GM12878 (cell line): ENCODE measurements at places on chromosomes 5 and 9. TPM values are rescaled to one million over a fixed set of nuclear protein-coding genes. Genes with fewer than 3 reads are reported as not detected.

CYLC2 gene
- not detected in 2 replicates for polyA plus RNA-seq

SPINK7 gene
- polyA plus RNA-seq, result not detected in 2 replicates

PTGER4 gene
- 0.69 and 2.3 TPM in 2 replicates for polyA plus RNA-seq

CARTPT gene
- polyA plus RNA-seq, result not detected in 2 replicates

CDC14B gene
- 9.4 and 11.7 TPM in 2 replicates for polyA plus RNA-seq

PCDHA11 gene
- not detected in 2 replicates for polyA plus RNA-seq

OR2K2 gene
- not detected in 2 replicates for polyA plus RNA-seq

SLC6A3 gene
- not detected in 2 replicates for polyA plus RNA-seq

BTNL3 gene
- polyA plus RNA-seq, result not detected in 2 replicates

PCDHGA3 gene
- polyA plus RNA-seq, result not detected in 2 replicates

PCDHB12 gene
- polyA plus RNA-seq, result not detected in 2 replicates

RIGI gene
- 6.7 and 7.0 TPM in 2 replicates for polyA plus RNA-seq

C1QTNF3 gene
- 0.14 and 0.42 TPM in 2 replicates for polyA plus RNA-seq

SCGB3A2 gene
- not detected in 2 replicates for polyA plus RNA-seq

PDE6A gene
- polyA plus RNA-seq, result 0.05 TPM in 1 of 2 replicates, not detected in the other

CER1 gene
- polyA plus RNA-seq, result not detected in 2 replicates

STKLD1 gene
- 0.07 and 0.29 TPM in 2 replicates for polyA plus RNA-seq

CA9 gene
- polyA plus RNA-seq, result 0.53 and 0.54 TPM in 2 replicates

PCDHGA4 gene
- polyA plus RNA-seq, result 0.17 TPM in 1 of 2 replicates, not detected in the other

C5orf52 gene
- polyA plus RNA-seq, result not detected in 2 replicates

IGIP gene
- polyA plus RNA-seq, result 0.57 and 0.64 TPM in 2 replicates
